ENCODE measurements at places on chromosomes 16 and 17. TPM values are rescaled to one million over a fixed set of nuclear protein-coding genes. Genes with fewer than 3 reads are reported as not detected.

KRTAP9-8 gene
- not detected for total RNA-seq

KRT34 gene
- total RNA-seq = not detected

GRCh38 chr16:27238016-27238587 lies 30.5 kb downstream of the NSMCE1 start:
- DNase-seq = no peak
- no peak overlapping the region for H3K27ac ChIP-seq
- H3K36me3 ChIP-seq = peaks cover 6% of the 10 kb centered on the region

RHBDL1 gene
- total RNA-seq = 0.27 TPM

- no peak overlapping the region for H3K27ac ChIP-seq
- DNase-seq = no peak
- H3K4me1 ChIP-seq = no peaks in the 10 kb centered on the region
- no peaks in the 10 kb centered on the region for H3K36me3 ChIP-seq
- H3K4me3 ChIP-seq = no peak overlapping the region
- no peaks in the 10 kb centered on the region for H3K27me3 ChIP-seq
Measured at GRCh38 chr16:7330709-7331108, 1.9 kb upstream of the RBFOX1 start.

- H3K36me3 ChIP-seq = no peaks in the 10 kb centered on the region
- no peak overlapping the region for H3K4me3 ChIP-seq
- no peak for DNase-seq
- no peaks in the 10 kb centered on the region for H3K27me3 ChIP-seq
Measured at GRCh38 chr17:57544401-57544800, 200.7 kb downstream of the CCDC182 start.

KRTAP4-4 gene
- not detected for total RNA-seq

GRCh38 chr17:77863814-77864161 lies 94.7 kb upstream of the TNRC6C start:
- H3K36me3 ChIP-seq = no peaks in the 10 kb centered on the region
- H3K4me1 ChIP-seq = peaks cover 7% of the 10 kb centered on the region
- no peak overlapping the region for H3K4me3 ChIP-seq
- H3K27me3 ChIP-seq = no peaks in the 10 kb centered on the region
- H3K27ac ChIP-seq = no peak overlapping the region

DNA sequence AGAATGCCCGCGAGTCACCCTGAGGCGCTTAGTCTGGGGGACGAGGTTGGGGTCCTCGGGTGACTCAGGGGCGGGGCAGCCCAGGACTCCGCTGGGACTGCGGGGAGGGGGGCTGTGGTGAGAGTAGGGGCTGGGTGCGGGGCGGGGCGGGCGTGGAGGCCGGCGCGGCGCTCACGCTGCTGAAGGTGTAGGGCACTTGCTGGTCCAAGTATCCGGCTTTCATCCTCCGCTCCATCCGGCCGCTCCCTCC lies 832 bp downstream of the ETV4 start:
- no peak overlapping the region for H3K27ac ChIP-seq
- peak; percentile 31 for DNase-seq
- no peaks in the 10 kb centered on the region for H3K27me3 ChIP-seq
- peak overlapping the region; percentile 24 for H3K4me3 ChIP-seq
- H3K36me3 ChIP-seq = no peaks in the 10 kb centered on the region

GRCh38 chr16:58038219-58038641 lies 12.7 kb downstream of the MMP15 start:
- H3K36me3 ChIP-seq = peaks cover 24% of the 10 kb centered on the region
- H3K4me3 ChIP-seq = no peak overlapping the region
- no peak overlapping the region for H3K27ac ChIP-seq
- no peak for DNase-seq

- H3K4me3 ChIP-seq = no peak overlapping the region
- H3K27ac ChIP-seq = no peak overlapping the region
- no peak for DNase-seq
- H3K27me3 ChIP-seq = no peaks in the 10 kb centered on the region
- peaks cover 16% of the 10 kb centered on the region for H3K36me3 ChIP-seq
- no peaks in the 10 kb centered on the region for H3K4me1 ChIP-seq
Measured at GRCh38 chr16:56480776-56481467, 29.6 kb downstream of the OGFOD1 start.

GRCh38 chr17:49407086-49407485 lies 7.6 kb downstream of the PHB1 start:
- no peaks in the 10 kb centered on the region for H3K27me3 ChIP-seq
- H3K4me1 ChIP-seq = peaks cover 7% of the 10 kb centered on the region
- H3K4me3 ChIP-seq = no peak overlapping the region

GRCh38 chr17:50289278-50289677 lies 15.0 kb downstream of the TMEM92 start:
- no peak for DNase-seq
- peak overlapping the region; percentile 53 for H3K27ac ChIP-seq
- no peak overlapping the region for H3K4me3 ChIP-seq
- H3K4me1 ChIP-seq = peaks cover 8% of the 10 kb centered on the region

DNA sequence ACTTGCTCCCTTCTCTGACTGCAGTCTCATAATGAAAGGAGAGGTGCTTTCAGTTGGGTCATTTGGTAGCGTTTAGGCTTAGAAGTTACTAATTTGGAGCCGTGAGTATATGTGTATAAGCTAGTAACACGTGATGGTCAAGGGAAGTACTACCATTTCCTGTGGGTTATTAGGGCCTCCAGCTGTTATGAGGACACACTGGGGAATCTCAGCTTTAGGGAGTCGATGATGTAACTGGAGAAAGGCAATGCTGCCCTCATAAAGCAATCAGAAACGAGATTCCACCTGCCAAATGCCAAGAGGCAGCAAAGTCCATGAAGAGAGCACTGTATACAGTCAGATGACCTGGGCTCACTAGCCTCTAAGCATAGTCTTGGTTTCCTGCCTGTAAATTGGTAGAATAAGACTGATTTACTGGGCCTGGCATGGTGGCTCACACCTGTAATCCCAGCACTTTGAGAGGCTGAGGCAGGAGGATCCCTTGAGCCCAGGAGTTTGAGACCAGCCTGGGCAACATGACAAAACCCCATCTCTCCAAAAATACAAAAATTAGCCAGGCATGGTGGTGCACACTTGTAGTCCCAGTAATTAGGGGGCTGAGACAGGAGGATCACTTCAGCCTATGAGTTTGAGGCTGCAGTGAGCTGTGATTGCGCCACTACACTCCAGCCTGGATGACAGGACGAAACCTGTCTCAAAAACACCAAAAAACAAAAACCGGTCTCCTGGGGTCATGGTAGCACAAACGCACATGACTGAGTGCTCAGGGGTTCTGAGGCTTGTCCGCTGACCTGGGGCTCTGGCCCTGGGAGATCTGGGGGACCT lies 53.0 kb downstream of the SF3B3 start:
- no peak overlapping the region for H3K4me3 ChIP-seq
- no peak for DNase-seq
- H3K36me3 ChIP-seq = peaks cover 10% of the 10 kb centered on the region

HEXIM1 gene
- total RNA-seq = 16.3 TPM

- H3K36me3 ChIP-seq = no peaks in the 10 kb centered on the region
- H3K27ac ChIP-seq = no peak overlapping the region
- H3K27me3 ChIP-seq = no peaks in the 10 kb centered on the region
- H3K4me3 ChIP-seq = no peak overlapping the region
- no peak for DNase-seq
Measured at GRCh38 chr16:67555795-67556212, 6.5 kb upstream of the CTCF start.

GRCh38 chr16:66278604-66279262 lies 87.8 kb upstream of the CDH5 start:
- no peak for DNase-seq
- H3K27me3 ChIP-seq = no peaks in the 10 kb centered on the region
- no peak overlapping the region for H3K27ac ChIP-seq
- H3K4me3 ChIP-seq = no peak overlapping the region
- H3K36me3 ChIP-seq = no peaks in the 10 kb centered on the region

GRCh38 chr17:50677851-50678375 lies 29.8 kb downstream of the ANKRD40 start:
- H3K4me1 ChIP-seq = no peaks in the 10 kb centered on the region
- H3K4me3 ChIP-seq = no peak overlapping the region
- H3K36me3 ChIP-seq = no peaks in the 10 kb centered on the region
- H3K27me3 ChIP-seq = no peaks in the 10 kb centered on the region

- H3K36me3 ChIP-seq = no peaks in the 10 kb centered on the region
- H3K4me3 ChIP-seq = no peak overlapping the region
- no peak overlapping the region for H3K27ac ChIP-seq
Measured at GRCh38 chr16:81216706-81217105, 21.8 kb upstream of the BCO1 start.

GRCh38 chr17:64531955-64532371 lies 25.2 kb downstream of the CEP95 start:
- H3K4me1 ChIP-seq = no peaks in the 10 kb centered on the region
- H3K36me3 ChIP-seq = peaks cover 85% of the 10 kb centered on the region
- H3K27me3 ChIP-seq = no peaks in the 10 kb centered on the region
- no peak overlapping the region for H3K4me3 ChIP-seq
- DNase-seq = no peak
- peak overlapping the region; percentile 16 for H3K27ac ChIP-seq

DNA sequence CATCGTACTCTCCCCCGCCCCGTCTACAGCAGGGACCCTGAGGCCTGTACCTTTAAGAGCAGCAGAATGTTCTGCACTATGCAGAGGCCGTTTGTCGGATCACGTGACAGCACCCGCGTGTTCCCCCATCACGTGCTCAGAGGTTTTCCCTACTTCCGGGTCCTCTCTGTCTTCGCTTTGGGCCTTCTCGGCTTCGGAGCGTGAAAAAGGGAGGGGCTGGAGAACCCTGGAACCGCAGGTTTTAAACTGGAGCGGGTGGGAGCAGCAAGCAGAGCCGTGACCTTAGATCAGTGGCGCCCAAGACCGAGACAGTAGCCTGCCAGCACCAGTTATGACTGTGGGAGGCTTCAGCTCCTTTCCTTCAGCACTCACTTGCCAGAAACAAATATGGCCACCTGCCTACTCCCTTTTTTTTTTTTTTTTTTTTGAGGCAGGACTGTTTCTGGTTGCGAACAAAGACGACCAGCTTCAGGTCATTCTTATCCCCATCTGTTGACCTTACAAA lies at the start of gene CLN3:
Gene CLN3, minus strand, starts transcription at position 105 of the 505 bp plus-strand sequence. CDS start 315 bp downstream, outside the sequence.
- H3K4me1 ChIP-seq = peaks cover 11% of the 10 kb centered on the region
- H3K4me3 ChIP-seq = peak within 1 kb of the TSS; percentile 79
- DNase-seq = peak; percentile 95
- no peaks in the 10 kb centered on the region for H3K27me3 ChIP-seq

DNA sequence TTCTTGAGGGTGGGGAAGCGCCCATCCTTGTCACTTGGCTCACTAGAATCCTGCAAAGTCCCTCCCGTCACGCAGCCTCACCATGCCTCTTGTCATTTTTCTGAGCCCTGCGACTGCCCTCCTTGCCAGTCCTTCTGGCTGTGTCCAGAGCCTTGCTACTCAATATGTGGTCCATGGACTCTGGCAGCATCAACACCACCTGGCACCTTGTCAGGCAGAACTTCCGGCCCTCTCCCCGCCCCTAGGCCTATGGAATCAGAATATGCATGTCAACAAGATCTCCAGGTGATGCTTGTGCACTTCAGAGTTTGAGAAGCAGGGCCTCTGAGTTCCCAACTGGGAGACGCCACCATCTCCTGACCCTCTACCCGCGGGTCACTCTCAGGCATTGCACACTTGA lies 12.1 kb downstream of the PIMREG start:
- H3K36me3 ChIP-seq = no peaks in the 10 kb centered on the region
- no peaks in the 10 kb centered on the region for H3K27me3 ChIP-seq
- H3K27ac ChIP-seq = no peak overlapping the region
- no peak overlapping the region for H3K4me3 ChIP-seq
- DNase-seq = no peak

GRCh38 chr16:57616876-57617275 lies 11.6 kb upstream of the ADGRG1 start:
- H3K27ac ChIP-seq = peak overlapping the region; percentile 94
- no peak for DNase-seq
- no peak overlapping the region for H3K4me3 ChIP-seq
- no peaks in the 10 kb centered on the region for H3K36me3 ChIP-seq

GRCh38 chr16:85970738-85971137 lies 71.8 kb downstream of the IRF8 start:
- H3K27me3 ChIP-seq = no peaks in the 10 kb centered on the region
- no peak for DNase-seq
- no peaks in the 10 kb centered on the region for H3K4me1 ChIP-seq
- H3K27ac ChIP-seq = no peak overlapping the region
- no peaks in the 10 kb centered on the region for H3K36me3 ChIP-seq
- no peak overlapping the region for H3K4me3 ChIP-seq

CFAP119 gene
- 11.6 TPM for total RNA-seq

P2RX5 gene
- not detected for total RNA-seq

- H3K27me3 ChIP-seq = no peaks in the 10 kb centered on the region
- no peak overlapping the region for H3K27ac ChIP-seq
- no peak overlapping the region for H3K4me3 ChIP-seq
- no peaks in the 10 kb centered on the region for H3K4me1 ChIP-seq
Measured at GRCh38 chr17:48299760-48300159, 130.3 kb downstream of the SKAP1 start.
